ENCODE measurements at places on chromosomes 1 and 21.

DNA sequence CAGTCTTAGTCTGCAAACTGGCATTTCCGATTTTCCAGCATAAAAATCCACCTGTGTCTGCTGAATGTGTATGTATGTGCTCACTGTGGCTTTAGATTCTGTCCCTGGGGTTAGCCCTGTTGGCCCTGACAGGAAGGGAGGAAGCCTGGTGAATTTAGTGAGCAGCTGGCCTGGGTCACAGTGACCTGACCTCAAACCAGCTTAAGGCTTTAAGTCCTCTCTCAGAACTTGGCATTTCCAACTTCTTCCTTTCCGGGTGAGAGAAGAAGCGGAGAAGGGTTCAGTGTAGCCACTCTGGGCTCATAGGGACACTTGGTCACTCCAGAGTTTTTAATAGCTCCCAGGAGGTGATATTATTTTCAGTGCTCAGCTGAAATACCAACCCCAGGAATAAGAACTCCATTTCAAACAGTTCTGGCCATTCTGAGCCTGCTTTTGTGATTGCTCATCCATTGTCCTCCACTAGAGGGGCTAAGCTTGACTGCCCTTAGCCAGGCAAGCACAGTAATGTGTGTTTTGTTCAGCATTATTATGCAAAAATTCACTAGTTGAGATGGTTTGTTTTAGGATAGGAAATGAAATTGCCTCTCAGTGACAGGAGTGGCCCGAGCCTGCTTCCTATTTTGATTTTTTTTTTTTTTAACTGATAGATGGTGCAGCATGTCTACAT is 2.5 kb upstream of the OLFML3 start:
- peak; percentile 1 for DNase-seq

DNA sequence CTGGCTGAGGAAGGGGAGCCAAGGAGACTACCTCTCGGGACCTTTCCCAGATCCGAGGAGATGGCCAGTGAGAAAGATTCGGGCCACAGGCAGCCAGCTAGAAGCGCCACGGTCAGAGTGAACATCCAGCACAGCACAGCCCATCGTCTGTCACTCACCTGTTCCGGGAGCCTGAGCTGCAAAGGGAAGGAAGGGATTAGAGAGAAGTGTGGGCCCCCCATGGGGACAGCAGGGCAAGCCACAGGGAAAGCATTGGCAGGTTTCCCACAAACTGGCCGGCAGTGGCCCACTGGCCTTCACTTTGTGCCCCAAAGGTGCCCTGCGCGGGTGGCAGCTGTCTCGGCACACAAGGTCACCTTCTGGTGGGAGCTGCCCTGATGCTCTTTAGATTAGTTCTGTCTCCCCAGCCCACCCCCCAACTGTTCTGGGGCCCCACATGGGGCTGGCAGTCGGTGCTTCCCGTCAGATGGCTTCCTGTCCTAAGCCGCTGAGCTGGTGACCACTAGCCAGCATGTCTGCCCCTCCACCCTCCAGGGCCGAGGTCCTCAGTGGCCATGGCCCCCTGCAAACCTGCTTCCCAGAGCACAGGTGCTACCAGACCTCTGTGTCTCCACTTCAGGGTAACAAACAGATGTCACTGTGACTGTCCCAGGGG is 56.7 kb downstream of the LACTBL1 start:
- DNase-seq = no peak

GRCh38 chr21:28833182-28833581 is 159.5 kb downstream of the LTN1 start:
- DNase-seq = no peak

DNA sequence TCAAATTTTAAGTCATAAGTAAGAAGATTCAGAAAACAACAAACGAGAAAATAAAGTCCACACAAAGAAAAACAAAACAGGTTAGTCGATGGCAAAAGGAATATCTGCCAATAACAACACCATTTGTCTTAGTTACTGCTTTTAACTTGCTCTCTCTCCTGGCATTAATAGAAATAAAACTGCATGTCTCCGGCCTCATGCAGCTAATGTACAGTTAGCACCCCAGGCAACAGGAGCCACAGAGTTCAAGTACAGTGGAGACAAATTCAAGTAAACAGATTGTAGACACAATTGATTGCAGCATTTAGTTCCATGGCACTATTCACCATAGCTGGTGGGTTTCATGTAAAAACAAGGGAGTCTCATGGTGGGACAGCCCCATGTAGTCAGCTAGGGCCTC is 33.5 kb downstream of the SUSD4 start:
- no peak for DNase-seq

DNA sequence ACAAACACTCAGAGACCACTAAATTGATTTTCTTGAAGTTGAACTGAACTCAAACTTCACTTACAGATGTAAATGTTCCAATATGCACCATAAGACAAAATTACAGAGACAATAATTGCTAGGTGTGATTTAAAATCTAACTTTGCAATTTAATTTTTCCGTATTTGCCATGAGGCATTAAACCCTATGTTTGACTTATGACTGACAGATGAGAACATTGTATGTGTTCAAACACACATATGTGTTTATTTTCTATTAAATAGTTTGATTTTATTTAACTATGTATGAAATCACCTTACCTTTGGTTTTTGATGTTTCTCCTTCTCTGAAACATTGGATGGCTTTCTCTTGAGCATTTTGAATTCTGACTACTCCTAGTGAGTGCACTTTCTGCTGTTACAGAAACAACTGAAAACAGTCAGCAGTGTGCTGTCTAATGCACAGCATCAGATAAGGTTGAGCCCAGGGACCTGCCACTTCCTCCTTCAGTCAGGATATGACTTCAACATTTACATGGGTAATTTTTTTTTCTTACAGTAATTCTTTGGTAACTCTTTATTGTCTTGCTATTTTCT is at the start of gene SAMSN1:
Gene SAMSN1, minus strand, starts transcription at position 410 of the 575 bp plus-strand sequence. Its CDS starts 54 bp downstream, at position 356.
- DNase-seq = no peak

- peak; percentile 66 for DNase-seq
These were observed 13.9 kb upstream of the BTG2 start for GRCh38 chr1:203291201-203292096.

GRCh38 chr1:119974013-119974412 is 77.7 kb upstream of the ADAM30 start:
- no peak for DNase-seq

GRCh38 chr1:5842679-5843078 is 149.5 kb downstream of the NPHP4 start:
- no peak for DNase-seq

DNA sequence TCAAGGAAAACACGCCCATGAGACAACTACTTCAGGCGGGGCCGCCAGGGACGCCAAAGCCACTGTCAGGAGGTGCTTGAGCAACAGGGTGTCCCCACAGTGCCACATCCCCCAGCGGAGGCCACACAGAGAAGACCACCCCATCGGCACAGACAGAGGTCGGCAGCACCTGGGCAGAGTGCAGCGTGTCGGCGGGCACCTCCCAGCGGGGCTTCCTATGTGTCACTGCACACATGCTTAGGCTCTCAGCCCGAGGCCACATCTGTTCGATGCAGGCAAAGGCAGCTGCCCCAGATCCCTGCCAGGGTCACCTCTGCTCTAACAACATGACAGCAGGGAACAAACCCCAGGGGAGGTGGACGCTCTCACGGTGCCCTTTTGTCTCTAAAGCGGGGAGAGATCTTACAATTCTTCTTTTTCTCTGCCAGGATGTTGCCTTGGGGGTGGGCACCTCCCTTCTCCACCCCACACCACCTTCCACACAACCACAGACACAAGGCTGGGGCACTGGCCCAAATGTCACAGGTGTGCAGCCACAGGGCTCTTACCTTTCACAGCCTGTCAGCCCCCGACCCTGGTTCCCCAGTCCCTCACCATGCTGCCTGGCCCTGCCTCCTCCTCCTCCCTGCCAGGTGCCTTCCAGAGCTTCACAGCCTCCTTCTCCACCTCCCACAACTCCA is 4.2 kb downstream of the KRTAP10-8 start:
- DNase-seq = peak; percentile 75

DNA sequence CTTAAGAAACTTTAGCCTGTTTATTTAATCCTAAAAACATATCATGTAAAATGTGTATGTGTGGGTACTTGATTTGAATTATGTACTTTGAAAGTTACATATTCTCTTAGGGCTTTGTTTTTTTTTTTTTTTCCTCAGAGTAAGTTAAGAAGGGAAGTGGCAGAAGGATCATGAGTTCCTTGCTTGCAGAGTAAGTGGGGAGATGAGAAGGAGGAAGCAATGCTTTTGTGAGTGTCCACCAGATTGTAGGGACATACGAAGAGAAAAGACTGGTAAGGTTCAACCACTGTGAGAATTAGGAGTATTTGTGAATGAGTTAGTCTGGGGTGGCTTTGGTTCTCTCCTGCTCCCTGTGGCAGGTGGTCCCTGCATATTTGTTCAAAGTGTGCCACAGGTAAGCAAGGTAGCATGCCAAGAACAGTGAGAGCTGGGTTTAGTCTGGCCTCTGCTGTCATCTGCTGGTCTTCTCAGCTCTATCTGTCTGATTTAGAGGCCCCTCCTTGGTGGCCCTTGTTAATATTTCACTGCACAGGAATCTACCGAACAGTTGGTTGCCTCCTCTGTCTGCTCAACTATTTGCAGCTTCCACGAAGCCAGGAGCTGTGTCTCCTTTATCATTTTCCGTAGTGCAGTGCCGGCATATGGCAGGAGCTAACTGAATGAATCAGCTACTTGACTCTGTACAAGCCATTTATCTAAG is 9.5 kb downstream of the DNM3 start:
- no peak for DNase-seq

- no peak for DNase-seq
These were observed 26.7 kb downstream of the MIA3 start for GRCh38 chr1:222644636-222644980.

DNA sequence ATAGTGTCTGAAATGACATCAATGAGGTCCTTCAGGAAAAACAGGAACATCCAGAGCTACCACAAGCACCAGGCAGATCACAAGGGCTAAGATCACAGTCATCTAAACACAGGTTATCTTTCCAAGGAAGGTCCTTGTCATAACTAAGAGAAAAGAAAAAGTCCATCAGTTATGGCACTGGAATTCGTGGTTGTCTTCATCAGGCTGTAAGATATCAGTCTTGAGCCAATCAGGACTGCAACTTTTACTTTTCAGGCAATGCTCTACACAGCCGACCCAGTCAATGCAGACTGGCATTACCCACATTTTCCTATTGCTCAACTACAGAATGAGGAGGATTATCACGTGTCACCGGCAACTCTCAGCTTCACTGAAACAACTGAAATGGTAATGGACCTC is 26.4 kb downstream of the SORT1 start:
- DNase-seq = no peak

DNA sequence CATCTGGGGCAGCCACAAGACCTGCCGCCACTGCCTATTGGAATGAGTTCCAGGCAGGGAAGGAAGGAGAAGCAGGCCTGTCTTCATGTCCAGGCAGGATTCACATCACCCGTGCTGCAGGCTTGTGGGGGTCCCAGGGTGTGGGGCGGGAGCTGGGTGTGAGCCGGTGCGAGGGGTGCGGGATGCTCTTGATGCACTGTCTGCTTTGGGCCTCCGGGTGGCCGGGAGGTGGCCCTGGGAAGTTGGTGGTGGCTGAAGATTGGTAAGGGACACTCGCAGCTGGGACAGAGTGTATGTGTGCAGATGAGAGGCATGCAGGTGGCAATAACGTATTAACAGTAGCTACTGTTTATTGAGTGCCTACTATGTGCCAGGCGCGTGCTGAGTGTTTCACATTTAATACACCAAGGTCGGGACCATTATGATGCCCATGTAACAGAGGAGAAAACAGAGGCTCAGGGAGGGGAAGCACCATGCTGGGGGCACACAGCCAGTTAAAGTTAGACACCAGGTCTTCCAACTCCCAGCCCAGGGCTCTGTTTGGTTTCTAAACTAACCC is 3.3 kb downstream of the CROCC start:
- DNase-seq = no peak

DNA sequence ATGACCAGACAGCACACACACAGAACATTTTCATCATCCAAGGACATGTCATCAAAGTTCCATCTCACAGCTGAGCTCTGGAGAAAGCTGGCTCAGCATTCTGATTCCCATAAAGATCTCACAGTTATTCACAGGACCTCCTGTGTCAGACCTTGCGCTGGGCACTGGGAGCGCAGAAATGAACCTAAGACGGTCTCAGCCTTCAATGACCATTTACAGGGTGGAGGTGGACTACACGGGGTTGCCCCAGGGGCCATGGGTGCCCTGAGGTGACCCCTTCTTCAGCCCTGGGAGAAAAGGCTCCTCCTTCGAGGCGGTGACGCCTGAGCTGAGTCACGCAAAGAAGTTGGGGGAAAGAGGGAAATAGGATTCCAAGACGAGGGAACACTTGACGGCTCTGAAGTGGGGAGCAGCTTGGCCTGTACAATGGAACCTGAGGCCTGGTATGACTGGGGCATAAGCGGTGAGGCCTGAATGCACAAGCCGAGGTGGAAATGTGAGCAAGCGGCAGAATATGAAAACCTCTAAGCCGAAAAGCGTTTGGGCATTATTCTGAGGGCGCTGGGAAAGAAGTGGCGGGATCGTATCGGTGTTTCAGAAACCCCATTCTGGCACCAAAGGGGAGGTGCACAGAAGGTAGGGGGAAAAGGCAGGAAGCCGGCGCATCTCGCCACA is 797 bp downstream of the CC2D1B start:
- DNase-seq = no peak

DNA sequence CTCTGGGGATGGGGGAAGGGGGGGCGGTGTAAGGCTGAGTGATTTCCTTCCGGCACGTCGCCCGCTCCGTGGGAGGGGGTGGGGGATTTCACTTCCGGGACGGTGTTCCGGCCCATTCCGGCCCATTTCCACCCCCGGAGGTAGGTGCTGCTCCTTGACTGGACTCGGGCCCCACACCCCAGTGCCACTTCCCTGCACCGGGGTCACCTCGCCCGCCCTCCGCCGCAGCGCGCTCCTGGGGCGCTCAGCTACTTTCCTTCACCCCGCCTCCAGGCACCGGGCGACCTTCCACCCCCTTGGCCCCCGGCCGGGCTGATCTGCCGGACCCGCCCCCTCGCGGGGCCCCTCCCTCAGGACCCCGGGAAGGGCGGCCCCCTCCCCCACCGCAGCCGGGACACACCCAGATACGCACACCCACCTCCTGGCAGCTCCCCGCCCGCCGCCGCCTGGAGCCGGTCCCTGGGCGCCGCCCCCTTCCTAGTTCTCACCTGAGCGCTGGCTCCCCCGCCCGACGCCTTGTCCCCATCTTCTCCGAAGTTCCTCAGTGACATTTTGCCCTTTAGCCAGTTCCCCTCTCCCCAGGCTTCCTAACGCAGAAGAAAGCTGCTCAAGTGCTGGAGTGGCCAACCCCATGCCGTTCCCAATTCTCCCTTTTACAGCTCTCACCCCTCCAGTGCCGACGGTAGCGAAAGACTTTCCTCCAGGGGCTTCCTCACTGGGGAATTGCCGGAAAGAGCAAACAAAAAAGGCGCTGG is at the start of gene ZBTB37:
Gene ZBTB37, plus strand, starts transcription at position 115 of the 755 bp plus-strand sequence. CDS start 1,846 bp downstream, outside the sequence.
- peak; percentile 95 for DNase-seq
